ENCODE measurements at places on chromosomes 4 and X.

DNA sequence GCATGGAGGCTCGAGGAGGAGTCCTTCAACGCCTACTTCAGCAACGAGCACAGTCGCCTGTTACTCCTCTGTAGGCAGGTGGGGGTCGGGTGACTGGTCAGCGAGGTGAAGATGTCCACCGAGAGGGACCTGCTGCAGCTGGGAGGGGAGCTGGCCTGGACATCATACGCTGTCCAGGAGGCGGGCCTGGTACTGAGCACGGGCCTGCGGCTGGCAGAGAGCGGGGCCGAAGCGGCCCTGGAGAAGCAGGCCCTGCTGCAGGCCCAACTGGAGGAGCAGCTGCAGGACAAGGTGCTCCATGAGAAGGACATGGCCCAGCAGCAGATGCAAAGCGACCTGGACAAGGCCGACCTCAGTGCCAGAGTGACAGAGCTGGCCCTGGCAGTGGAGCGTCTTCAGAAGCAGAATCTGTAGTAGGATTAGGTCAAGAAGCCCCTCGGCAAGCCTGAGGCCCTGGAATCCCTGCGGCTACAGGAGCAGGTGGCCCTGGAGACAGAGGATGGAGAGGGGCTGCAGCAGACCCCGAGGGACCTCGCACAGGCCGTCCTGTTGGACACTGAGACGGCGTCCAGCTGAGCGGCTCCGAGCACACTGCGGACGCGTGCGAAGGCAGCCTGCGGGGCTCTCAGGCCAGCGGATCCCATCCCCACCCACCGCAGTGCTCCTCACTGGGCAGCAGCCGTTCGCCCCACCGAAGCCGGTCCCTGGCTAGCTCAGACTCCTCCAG is 11.9 kb downstream of the SMIM10L2A start:
- DNase-seq, result no peak

GRCh38 chr4:161642708-161643107 is 521.1 kb downstream of the FSTL5 start:
- DNase-seq, result no peak

GRCh38 chr4:56668267-56668666 is 12.8 kb downstream of the HOPX start:
- no peak for DNase-seq

DNA sequence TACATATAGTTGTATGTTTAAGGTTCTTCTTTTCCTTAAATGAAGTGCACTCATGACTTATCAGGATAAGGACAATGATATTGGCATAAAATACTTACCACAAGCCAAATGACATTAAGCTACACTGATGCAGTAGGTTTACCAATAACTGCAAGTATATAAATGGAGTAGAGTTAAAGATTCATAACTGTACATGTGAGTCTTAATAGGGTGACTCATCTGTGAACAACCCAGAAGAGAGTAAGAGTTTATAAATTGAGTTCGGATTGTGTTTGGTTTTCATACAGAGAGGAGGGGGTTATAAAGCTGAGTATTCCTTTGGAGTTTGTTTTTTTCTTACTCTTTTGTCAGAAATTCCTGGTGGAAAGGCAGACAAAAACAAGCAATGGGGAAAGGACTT is 144.8 kb downstream of the TLL1 start:
- no peak for DNase-seq

DNA sequence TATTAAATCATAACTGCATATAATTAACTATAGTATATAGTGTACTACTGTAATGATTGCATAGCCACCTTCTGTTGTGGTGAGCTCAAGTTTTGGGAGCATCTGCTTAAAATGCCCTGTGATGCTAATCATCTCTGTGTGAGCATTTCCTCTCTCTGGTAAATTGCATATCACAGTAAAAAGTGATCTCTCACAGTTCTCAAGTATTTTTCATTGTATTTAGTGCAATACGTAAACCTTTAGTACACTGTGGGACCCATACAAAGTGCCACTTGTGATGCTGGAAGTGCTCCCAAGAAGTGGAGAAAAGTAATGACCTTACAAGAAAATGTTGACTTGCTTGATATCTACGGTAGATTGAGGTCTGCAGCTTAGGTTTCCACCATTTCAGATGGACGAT is 82.0 kb downstream of the WWC2 start:
- DNase-seq, result no peak

- DNase-seq, result no peak
Observed at GRCh38 chr4:117134386-117134785, 49.0 kb upstream of the TRAM1L1 start.

GRCh38 chr4:1598206-1599025 is 85.7 kb downstream of the FAM53A start:
- DNase-seq, result no peak

DNA sequence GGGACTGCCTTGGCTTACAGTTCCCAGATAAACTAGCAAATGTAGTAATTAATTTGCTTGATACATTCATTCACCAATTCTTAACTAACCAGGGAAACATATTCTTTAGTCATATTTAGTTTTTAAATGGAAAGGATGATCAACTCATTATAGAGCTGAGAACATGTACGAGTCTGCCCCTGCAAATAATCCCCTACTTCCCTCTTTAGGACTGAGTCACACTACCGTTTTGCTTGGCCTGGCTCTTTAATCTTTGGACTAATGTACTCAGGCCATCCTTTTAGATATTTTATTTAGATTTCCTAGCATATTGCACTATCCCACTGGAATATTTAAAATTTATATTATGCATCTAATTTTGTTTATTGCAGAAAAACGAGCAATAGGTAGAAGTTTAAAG is 105.5 kb upstream of the LCORL start:
- DNase-seq, result no peak

- DNase-seq, result no peak
Observed at GRCh38 chr4:172850838-172851237, 317.8 kb upstream of the GALNT7 start.

GRCh38 chr4:144894573-144894972 is 203.4 kb downstream of the ANAPC10 start:
- no peak for DNase-seq

DNA sequence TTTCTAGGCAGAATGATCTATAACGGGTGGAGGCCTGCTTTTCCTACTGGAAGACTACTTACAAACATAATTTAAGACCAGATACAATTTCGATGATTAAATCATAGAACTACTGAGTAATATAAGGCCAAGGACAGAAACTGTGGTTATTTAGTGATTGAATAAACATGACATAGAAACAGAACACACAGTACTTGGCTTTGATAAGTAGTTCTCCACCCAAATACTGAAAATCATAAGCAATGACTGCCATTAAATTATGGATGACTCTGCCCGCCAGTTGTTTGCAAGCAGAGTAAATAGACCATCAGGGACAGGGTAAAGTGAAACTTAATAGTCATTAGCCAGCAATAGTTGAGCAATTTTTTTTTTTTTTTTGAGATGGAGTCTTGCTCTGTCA is 17.2 kb upstream of the SMIM14 start:
- DNase-seq, result no peak

DNA sequence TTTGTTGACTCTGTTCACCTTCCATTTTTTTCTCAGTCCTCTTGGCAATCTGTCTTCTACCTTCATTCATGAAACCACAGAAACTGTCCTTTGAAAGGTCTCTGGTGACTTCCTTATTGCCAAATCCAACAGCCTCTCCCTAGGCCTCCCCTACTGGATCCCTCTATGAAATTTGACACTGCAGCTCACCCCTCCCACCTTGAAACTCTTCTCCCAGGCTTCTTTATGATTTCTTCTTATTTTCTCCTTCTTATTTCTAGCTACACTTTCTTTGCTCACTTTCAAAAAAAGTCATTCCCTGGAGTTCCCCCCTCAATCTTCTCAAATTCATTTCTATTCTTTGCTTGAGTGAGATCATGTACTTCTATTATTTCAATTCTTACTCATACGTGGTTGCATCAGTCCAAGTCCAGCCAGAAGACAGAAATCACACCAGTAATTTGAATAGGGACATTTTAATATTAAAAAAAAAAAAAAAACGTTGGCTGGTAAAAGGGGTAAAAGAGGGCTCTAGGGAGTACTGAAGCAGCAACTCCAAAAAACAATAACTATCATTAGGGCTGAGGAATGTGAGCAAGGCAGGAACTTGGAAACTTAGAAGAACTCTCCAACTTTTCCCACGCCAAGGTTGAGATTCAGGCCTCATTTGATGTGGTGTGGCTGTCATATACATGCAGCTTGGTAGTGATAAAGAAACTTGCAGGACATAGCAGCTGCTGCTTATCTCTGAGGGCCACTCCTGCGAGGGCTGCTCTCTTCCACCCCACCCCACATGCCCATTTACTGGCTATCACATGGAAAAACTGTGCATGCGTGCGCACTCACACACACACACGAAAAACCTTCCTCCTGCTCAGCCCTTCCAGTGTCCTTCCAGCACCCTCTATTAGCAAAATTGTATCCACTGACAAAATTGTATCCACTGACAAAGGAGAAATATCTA is 169.8 kb upstream of the GALNT7 start:
- no peak for DNase-seq

DNA sequence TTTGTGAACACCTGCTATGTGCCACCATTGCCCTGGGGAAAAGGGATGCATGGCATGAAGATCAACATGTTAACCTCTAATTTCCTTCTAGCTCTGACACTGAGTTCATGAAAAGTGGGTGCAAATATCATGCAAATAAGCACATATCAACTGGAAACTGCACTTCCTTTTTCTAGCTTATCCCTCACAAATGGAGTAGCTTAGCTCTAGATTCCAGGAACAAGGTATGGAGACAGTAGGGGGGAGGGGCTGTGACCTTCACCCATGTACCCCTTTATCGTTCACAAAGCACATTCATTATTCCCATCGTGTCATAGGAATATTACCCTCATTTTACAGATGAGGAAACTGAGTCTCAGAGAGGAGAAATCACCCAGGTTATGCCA is 37.4 kb downstream of the STARD8 start:
- DNase-seq, result no peak

GRCh38 chrX:21821875-21822274 is 17.5 kb upstream of the MBTPS2 start:
- DNase-seq, result no peak

GRCh38 chrX:110282922-110283321 is 35.0 kb downstream of the AMMECR1 start:
- DNase-seq, result no peak

GRCh38 chr4:176810481-176811249 is 17.9 kb upstream of the VEGFC start:
- DNase-seq, result no peak

DNA sequence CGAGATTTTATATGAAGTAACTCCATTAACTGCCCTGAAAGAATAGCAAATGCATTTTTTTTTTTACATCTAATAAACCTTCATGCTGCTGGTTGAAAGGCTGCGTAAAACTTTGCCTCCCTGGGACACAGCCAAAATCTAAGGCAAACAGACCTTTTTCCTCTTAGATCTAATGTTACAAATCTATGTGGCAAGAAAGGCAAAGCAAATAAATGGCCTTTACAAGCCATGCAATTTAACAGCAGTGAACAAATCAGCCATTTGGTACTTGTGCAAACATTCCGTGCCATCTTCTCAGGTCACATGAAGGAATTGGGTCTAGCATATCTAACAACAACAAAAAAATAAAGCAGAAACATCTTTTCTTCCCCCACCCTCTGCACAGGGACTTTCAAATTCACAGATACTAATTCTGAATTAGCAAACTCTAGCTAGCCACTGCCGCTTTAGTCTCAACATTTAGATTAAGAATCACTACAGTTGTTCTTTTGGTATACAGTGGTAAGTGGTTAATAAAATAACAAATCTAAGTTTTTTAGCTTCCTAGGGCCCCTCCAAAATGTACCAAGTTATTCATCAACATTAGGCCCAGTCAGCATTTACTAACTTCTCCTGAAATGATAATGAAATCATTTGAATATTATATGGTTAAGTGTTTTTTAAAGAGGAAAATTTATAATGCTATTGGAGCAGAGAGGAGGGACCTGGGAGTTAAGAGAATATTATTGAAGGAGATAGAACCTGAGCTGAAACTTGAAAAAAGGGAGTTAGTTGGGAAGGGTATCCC is 593.8 kb downstream of the SMARCA1 start:
- no peak for DNase-seq

GRCh38 chrX:79556800-79557199 is 189.7 kb upstream of the ITM2A start:
- DNase-seq, result no peak

DNA sequence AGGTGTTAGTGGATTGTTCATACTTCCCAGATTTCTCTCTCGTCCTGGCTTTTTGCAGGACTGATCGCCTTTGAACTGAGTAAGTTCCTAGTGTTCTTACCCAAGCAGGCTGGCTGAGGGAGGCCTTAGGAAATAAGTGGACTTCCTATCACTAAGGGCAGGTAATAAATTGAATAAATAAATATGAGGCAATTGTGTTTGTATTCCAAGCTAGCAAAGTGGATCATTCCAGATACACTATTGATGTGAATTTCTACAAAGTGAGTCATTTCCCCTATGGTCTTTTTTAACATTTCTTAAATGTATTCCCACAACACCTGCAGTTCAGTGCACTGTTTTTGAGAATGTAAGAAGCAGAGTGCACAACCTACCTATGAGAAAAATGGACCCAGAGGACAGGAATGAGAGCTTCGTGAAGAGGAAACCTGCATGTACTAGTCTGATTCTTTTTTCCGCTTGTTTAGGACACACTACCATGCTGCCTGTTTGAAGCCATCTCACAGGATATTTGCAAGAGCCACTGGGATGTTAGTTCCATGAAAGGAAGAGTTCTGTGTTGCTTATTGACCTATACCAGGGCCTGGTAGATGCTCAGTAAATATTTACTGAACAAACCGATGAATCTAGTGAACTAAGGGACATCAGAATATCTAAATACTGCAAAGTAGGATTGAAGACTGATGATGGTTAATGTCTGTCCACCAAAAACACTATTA is 29.0 kb upstream of the SMAD1 start:
- no peak for DNase-seq

- no peak for DNase-seq
Observed at GRCh38 chr4:147056940-147057610, 111.4 kb upstream of the TTC29 start.

DNA sequence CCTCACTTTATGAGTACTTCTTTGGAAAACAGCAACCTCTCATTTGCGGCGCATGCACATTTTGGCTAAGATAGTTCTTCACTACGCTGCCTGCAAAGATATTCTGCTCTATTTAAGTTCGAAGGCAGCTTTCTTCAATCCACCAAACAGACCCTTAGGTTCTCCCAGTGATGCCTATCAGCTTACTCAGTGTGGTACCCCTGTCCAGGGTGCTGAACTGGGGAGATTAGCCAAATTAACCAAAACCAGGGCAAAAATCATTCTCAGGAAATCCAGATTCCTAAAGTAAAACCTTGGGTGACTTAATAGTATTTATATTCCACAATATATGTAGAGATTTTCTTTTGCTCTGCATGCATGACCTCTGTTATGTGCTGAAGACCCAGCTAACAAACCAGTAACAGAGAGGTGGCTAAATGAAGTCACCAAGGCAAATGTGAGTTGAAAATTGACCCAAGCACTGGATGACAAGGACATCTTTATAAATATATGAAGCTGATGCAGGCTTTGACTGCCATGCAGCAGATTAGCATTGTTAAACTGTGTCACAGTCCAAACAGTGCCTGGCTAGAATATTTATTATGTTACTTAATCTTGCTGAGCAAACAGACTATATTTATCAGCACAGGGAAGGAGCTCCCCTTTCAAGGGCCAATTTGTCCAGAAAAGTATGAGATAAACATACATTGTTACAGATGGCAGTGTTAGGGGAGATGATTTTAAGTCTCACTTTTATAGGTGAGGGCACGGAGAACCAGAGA is 418.2 kb downstream of the STIM2 start:
- DNase-seq, result no peak

- DNase-seq, result no peak
Observed at GRCh38 chrX:111861605-111862004, 14.4 kb upstream of the TRPC5OS start.

Measured in left forelimb (tissue), 1 donor.